ENCODE measurements at places on chromosomes 6 and 20. TPM values are rescaled to one million over a fixed set of nuclear protein-coding genes. Genes with fewer than 3 reads are reported as not detected.

CCN2 gene
- total RNA-seq: 43.5 TPM

MYL9 gene
- 2,082 TPM for total RNA-seq

FILIP1 gene
- total RNA-seq: 56.1 TPM

SYNDIG1 gene
- total RNA-seq: not detected

IL17A gene
- total RNA-seq: not detected

GPR6 gene
- not detected for total RNA-seq

KCNQ5 gene
- 2.1 TPM for total RNA-seq

PGK2 gene
- total RNA-seq: not detected

SIRPB2 gene
- total RNA-seq: 8.2 TPM

TNNC2 gene
- total RNA-seq: not detected

DLL1 gene
- 4.6 TPM for total RNA-seq

ZNF451 gene
- 56.6 TPM for total RNA-seq

WFDC12 gene
- not detected for total RNA-seq

C20orf144 gene
- total RNA-seq: not detected

C6orf163 gene
- 2.9 TPM for total RNA-seq

TFAP2D gene
- not detected for total RNA-seq

RBM39 gene
- 301 TPM for total RNA-seq

BPIFB3 gene
- total RNA-seq: not detected

DEK gene
- 182 TPM for total RNA-seq

FOXS1 gene
- not detected for total RNA-seq

GSTA1 gene
- not detected for total RNA-seq

MUCL3 gene
- total RNA-seq: not detected

CLVS2 gene
- 7.5 TPM for total RNA-seq

DLGAP4 gene
- 21.0 TPM for total RNA-seq

PHACTR3 gene
- 0.81 TPM for total RNA-seq

SEMG1 gene
- not detected for total RNA-seq

ULBP2 gene
- total RNA-seq: not detected

ZNF334 gene
- 6.6 TPM for total RNA-seq

F13A1 gene
- total RNA-seq: 189 TPM

CRYBG1 gene
- total RNA-seq: 6.7 TPM

EYS gene
- not detected for total RNA-seq

GRM4 gene
- not detected for total RNA-seq

NTSR1 gene
- total RNA-seq: 54.0 TPM

SYCP2 gene
- total RNA-seq: 7.8 TPM

MYLK2 gene
- 0.16 TPM for total RNA-seq

ZBP1 gene
- not detected for total RNA-seq

TMX4 gene
- total RNA-seq: 93.8 TPM

NHLRC1 gene
- 1.2 TPM for total RNA-seq

INSM1 gene
- total RNA-seq: not detected

CTAGE9 gene
- not detected for total RNA-seq

PRRT1 gene
- total RNA-seq: 1.8 TPM

DDX43 gene
- 9.4 TPM for total RNA-seq

BTN3A1 gene
- 9.8 TPM for total RNA-seq

SCRT2 gene
- not detected for total RNA-seq

ARG1 gene
- total RNA-seq: not detected

RNF114 gene
- 121 TPM for total RNA-seq

GRM1 gene
- total RNA-seq: not detected

LY86 gene
- total RNA-seq: 1.1 TPM

SYTL3 gene
- 3.1 TPM for total RNA-seq

SLC4A11 gene
- 0.36 TPM for total RNA-seq

Data from sigmoid colon (tissue), 7 donors.